ENCODE measurements at places on chromosomes 5 and 9. TPM values are rescaled to one million over a fixed set of nuclear protein-coding genes. Genes with fewer than 3 reads are reported as not detected.

DNA sequence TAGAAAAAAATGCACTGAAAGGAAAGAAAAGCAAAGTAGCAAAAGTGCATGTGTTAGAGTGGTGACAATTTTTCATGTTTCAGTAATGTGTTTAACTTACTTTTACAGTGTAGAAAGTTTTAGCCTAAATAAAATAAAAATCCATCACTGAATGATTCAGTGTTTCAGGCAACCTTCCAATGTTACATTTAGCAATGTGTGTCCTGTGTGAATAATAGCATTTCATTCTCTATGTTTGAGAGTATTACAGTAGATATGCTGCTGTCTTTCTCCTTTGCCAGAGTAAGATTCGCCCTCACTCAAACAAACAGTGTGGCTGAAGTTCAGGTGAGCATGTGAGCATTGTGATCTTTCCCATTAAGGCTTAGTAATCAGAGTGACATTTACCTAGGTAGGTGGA lies 171.1 kb downstream of the TARS1 start:
- no peak for DNase-seq

Gene GM2A
- 38.7 TPM for total RNA-seq

Gene ECM2
- 71.3 TPM for total RNA-seq

DNA sequence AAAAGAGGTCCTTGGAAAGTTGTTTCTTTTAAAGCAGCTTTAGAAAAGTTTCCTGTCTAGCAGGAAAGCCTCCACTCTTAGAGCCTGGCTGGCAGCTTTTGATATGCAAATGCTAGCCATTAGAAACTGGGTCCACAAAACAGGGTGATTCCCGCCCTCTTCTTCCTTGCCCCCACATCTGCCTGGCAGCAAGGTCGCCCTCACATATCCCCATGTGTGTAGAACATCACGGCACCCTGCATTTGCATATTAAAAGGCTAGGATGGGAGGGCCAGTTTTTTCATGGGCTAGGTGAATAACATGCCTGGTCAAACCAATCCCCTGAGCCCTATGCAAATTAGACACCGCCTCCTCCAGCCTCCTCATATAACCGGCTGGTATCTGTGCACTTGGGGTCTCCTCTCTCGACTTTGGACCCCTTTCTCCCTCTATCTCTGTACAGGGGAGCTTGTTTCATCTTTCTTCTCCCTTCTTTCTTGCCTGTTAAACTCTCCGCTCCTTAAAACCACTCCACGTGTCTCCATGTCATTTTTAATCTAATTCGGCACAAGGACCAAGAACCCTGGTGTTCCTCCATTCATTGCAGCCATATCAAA lies 426.8 kb upstream of the CTNND2 start:
- DNase-seq = no peak

DNA sequence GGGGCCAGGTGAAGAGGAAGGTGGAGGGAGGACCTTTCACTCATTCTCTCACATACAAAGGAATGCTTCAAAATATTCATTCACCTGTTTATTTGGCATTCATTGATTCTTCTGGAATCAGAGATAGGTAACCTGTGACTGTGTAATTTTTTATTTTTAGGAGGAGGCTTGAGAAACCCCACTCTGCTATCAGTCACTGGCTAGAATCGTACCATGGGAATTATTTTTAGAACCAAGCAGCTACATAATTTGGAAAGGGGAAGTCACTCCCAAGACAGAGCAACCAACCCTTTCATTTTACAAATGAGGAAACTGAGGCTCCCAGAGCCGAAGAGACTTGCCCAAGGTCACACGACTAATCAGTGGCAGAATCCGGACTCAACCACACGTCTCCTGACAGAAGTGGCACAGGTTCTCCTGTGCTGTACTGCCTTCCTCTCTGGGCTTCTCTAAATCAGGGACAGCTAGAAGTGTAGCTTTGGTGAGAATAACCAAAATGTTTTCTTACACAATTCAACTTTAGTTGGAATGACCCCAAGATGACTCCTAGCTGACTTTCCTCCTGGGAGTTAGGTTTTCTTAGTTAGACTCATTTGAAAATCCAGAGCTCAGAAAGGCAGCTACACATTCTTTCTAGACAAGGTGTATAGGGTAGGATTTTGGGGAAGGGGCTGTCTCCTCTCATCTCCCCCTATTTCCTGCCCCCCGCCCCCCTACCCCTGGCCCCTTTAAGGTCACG lies 264.3 kb upstream of the PANK3 start:
- no peak for DNase-seq

DNA sequence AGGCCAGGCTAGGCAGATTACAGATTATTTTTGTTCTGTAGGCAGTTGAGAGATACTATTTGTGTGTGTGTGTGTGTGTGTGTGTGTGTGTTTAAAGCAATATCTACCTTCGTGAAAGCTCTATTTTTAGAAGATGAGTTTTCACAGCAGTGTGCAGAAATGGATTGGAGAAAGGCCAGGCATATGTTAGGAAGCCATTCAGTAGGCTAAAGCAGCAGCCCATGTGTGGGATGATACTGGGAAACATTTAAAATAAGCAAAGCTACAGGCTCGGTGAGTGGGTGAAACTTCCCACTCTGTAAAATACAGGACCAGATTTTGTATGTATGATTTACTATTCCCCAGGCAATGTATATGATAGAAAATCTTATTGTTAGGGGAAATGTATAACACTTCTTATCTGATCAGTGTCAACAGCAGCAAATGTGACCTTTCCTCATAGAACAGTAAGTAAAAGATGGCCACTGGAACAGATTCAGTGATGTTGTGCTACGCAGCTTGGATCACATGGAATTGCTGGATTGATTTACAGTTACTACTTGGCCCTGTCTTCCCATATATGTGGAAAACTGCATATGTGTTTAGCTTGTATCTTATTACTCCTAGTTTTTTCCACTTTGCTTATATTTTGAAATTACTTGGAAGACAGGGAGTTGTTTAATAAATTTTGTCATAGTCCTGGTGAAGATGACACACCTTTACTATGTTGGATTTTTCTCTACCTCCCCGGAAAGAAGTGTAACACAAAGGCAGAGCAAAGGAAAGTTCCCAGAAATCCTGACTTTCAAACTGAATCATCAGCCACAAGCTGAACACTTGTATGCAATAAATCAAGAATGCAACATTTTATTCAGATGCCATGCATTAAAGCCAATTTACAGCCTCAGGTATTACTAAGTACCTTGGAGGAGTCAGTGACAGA lies 1077.7 kb upstream of the SEMA6A start:
- DNase-seq = no peak

GRCh38 chr9:109974918-109975276 lies 194.9 kb downstream of the PALM2AKAP2 start:
- DNase-seq = no peak

Gene PPP3R2
- total RNA-seq = not detected

Gene COL5A1
- total RNA-seq = 84.7 TPM

DNA sequence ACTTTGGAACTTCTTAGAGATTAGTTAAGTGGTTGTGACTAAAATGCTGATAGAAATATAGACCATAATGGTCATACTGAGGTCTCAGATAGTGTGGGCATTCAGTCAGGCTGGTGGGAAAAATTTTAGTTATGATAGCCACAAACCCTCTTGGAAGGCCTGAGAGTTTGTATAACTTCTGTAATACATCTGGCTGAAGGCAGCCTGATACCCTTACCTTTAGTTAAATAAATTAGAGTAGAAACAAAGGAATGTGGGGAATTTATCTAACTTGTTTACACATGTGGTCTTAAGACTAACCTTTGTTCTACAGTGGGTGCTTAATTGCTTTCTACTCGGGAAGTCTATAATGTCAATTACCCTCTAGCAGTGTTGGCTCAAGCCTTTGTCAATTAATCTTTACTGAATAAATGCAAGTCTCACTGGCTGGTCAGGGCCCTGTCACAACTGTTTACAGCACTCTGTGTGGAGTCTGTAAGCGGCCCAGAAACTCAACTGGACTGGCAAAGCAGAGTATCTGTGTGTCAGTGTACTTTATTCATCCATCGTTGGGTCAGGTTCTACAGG lies 184.0 kb downstream of the FBXO4 start:
- DNase-seq = no peak

- no peak for DNase-seq
Observed at GRCh38 chr9:93061791-93062763, 3.6 kb downstream of the SUSD3 start.

DNA sequence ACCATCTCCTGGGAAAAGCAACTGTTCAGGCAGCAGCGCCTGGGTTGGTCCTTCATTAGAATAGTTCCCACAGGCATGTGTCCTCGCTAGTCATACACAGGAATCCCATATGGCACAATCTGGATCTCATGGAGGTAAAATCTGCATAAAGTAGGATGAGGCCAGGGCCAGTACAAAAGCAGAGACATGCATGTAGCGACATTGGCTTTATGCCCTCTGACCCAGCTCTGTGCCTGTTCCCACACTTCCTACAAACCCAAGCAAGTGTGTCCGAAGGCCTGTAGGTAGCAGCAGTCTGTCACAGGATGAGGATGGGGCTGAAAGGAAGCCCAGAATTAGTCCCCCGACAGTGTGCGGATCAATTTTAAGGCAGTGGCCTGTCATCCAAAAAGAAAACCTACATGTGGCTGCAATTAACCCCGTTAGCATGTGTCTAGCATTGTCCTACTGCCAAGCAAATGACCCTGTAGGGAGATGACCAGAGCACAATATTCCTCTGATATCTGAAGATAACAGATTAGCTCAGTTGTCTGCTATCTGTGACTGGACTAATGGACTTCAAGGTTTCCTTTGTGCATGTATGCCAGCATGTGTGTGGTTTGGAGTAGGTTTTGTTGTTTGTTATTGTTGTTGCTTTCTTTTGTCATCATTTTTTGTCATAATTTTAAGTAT lies 178.8 kb downstream of the TMEM161B start:
- no peak for DNase-seq

DNA sequence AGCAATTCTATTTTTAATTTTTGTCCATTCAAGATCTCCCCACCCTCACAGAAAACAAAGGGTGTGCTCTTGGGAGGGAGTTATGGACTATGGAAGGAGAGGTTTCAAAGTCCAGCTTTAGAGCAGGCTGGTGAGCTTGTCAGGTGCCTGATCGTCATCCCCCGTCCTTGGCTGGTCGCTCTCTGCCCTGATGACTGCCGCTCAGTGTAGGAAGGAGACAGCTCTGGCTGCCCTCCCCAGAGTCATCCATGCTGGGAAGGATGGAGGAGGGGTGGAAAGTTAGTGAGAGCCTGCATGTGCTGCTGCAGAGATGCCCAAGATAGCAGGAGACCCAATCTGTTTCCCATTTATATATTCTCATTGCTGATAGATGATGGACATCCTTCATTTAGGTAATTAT lies 96.6 kb downstream of the NLN start:
- DNase-seq = no peak

- no peak for DNase-seq
Observed at GRCh38 chr5:144712090-144712489, 541.4 kb downstream of the KCTD16 start.
